ENCODE measurements at places on chromosomes 4 and X. TPM values are rescaled to one million over a fixed set of nuclear protein-coding genes. Genes with fewer than 3 reads are reported as not detected.

The F8A2 gene
- total RNA-seq, result 7.6 TPM

DNA sequence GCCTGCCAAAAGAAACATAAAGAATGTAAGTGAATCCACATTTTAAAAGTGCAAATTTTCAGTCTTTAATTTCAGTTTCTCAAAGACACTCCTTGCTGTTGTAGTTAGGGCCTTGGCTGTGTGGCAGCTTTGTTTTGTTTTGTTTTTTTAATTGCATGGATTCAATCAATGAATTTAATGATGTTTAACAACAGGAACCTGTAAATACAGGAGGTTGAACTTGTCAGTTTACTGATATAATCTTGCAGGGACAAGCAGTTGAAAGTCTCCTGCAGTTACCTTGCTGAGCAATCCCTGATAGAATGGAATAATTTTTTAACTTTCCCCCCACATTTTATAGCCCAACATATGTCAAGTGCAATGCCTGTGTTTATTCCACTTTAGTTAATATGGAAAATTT, 528.3 kb upstream of the PCDH7 start:
- no peak for DNase-seq

GRCh38 chr4:74738464-74739143, 55.7 kb downstream of the BTC start:
- DNase-seq, result no peak

GRCh38 chrX:15524417-15524816, 23.8 kb downstream of the BMX start:
- no peak for DNase-seq

- DNase-seq, result no peak
Observed at GRCh38 chr4:8538076-8538702, 42.0 kb upstream of the GPR78 start.

The MAP7D2 gene
- under 0.01 TPM for total RNA-seq

DNA sequence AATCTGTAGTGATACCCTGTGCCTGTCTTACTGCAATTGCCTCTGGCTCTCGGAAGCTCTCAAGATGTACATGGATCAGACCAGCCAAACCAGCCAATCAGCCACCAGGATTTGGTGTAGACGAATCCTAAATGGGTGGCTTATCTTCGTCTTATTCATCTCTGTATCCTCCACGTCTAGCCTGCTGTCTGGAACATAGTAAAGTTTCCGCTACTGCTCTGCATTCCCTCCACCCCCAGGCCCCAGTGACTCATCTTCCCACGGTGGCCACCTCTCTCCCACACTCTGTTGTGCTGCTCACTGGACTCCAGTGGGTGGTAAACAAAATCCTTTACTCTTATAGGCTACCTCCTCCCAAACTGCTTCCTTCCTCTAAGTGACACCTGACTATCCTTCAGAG, 37.8 kb downstream of the SEPTIN6 start:
- peak; percentile 27 for DNase-seq

DNA sequence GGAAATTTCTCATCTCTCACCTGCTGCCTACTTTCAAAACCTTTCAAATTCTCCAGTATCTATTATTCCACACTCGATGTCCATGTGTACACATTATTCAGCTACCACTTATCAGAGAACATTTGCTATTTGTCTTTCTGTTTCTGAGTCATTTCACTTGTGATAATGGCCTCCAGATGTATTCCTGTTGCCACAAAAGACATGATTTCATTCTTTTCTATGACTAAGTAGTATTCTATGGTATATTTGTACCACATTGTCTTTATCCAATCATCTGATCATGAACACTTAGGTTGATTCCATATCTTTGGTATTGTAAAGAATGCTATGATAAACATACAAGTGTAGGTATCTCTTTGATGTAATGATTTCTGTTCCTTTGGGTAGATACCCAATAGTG, 310.1 kb upstream of the SPOCK3 start:
- DNase-seq, result no peak
